ENCODE measurements at places on chromosomes 7 and 10.

- no peak for DNase-seq
Observed at GRCh38 chr7:68805159-68805558, 793.1 kb upstream of the AUTS2 start.

- DNase-seq, result no peak
Observed at GRCh38 chr10:11454160-11454559, 157.3 kb downstream of the USP6NL start.

DNA sequence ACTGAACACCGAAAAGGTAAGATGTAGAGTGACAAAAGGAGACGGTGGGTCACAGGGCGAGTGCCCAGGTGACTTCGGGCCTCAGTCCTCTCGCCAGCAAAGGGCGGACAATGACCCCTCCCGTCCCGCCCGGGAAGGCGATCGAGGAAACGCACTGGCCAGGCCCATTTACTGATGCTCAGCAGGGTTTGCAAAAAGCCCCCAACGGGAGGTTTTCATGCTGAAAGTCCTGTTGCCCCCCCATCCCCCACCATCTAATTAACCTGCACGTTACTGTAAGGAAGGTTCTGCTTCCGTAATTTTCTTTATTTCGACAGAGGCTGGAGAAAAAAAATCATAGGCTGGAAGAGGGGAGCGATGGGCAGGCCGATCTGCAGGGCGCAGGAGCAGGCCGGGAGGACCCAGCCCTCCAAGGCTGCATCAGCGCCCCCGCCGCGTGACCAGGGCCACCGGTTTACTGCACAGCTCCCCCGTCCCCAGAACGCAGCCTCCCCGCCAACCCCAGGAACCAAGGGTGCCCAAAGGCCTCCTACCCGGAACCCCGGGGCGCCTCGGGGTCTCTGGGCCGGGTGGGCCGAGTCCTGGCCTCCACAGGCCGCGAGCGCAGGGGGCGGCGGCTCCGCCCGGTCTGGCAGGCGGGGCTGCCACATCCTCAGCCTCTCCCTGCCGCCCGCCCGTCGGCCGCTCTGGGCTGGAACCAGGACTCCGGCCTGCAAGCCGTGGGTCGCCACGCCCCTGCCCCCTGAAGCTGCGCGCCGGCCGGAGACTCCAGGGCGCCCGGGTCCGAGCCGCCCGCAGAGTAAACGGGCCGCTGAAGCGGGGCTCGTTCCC is 613 bp downstream of the OAT start:
- peak; percentile 83 for DNase-seq

GRCh38 chr7:119964788-119965542 is 308.0 kb upstream of the KCND2 start:
- DNase-seq, result no peak

- DNase-seq, result no peak
Observed at GRCh38 chr10:14507176-14507575, 176.5 kb upstream of the FRMD4A start.

GRCh38 chr10:47028466-47028865 is 117.2 kb downstream of the PTPN20 start:
- DNase-seq, result peak; percentile 37

DNA sequence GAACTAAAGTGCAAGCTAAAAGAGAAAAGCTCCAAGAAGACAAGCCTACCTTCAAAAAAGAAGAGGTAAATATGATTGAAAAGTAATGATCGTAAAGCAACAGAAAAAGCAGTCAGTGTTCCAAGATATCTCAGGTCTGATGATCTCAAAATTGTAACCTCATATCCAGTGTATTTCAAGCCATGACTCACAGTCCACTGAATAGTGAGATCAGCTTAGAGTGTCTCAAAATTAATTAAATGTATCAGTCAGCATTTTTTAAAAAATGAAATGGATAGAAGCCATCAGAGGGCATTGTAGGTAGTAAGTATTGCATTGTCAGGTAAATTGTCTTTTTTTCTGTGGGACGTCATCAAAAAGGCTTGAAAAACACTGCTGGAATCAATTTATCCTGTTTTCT is 50.6 kb upstream of the AGBL3 start:
- DNase-seq, result no peak

- DNase-seq, result no peak
Observed at GRCh38 chr7:130386876-130387275, 6.6 kb downstream of the CPA1 start.

- no peak for DNase-seq
Observed at GRCh38 chr7:49860293-49860692, 86.9 kb downstream of the VWC2 start.

GRCh38 chr7:106119719-106120118 is 7.6 kb upstream of the SYPL1 start:
- no peak for DNase-seq

- DNase-seq, result no peak
Observed at GRCh38 chr7:70306173-70306572, 707.9 kb downstream of the AUTS2 start.

DNA sequence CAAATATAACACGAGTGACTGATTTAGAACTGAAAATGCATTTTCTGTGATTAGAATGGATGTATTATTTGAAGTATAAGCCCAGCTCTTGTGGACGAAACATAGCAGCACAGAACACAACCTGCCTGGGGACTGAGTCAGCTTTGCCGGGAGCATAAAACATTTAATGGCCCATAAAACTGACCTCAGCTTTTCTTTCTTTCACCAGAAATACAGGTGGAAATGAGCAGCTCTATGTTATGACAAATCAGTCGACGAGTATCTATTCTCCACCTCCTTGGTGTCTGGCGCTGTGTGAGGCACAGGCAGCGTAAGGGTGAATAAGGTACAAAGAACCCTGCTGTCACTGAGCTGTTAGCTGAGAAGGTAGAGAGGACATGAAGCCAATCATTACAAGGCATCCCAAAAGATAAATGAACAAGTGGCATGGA is 471.6 kb upstream of the AKR1E2 start:
- DNase-seq, result no peak

DNA sequence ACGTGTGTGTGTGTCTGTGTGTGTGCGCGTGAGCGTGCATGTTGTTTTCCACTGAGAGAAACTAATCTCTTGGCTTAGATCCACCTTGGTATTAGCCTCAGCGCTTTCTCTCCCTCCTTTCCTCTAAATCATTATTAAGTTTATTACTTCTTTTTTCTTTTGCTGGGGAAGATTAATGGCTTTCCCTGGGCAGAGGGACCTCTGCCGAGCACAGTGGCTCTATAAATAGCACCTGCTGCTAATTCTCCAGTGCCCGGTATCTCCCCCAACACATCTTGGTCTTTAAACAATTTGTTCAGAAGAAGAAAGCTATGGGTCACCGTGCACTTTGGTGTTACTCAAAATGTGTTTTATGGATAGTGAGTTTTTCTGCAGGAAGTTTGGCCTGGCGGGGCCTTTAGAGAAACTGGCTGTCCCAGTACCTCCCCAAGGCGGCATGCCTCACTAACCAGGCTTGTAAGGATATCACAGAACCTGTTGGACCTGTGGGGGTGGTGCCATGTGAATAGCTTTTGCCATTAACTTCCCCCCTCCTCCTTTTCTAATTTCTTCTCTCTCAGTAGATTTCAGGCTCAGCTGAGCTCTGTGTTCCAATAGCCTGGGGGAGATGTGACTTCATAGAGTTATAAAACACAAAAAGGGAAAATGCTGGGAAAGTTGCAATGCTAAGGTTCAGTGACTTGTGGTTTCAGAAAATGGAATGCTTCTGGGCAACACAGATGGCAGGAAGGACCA is 70.1 kb upstream of the RAB11FIP2 start:
- no peak for DNase-seq

GRCh38 chr10:110479710-110480109 is 18.0 kb upstream of the DUSP5 start:
- no peak for DNase-seq

DNA sequence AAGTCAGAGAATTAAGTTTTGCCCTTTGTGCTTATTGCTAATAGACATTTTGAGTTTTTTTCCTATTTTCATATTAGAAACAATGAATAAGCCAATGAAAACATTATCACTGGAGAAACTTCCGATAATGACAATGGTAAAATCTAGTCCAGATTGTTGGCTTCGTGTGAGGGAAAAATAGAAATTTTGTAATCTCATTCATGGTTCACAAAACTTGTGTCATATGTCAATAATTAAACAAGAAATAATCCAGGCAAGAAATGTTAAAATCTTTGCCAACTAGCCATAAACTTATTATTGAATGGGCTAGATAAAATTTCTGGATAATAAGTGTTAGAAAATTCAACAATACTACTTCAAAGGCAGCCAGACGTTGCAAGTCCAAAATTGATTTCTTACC is 36.6 kb downstream of the RNLS start:
- no peak for DNase-seq

DNA sequence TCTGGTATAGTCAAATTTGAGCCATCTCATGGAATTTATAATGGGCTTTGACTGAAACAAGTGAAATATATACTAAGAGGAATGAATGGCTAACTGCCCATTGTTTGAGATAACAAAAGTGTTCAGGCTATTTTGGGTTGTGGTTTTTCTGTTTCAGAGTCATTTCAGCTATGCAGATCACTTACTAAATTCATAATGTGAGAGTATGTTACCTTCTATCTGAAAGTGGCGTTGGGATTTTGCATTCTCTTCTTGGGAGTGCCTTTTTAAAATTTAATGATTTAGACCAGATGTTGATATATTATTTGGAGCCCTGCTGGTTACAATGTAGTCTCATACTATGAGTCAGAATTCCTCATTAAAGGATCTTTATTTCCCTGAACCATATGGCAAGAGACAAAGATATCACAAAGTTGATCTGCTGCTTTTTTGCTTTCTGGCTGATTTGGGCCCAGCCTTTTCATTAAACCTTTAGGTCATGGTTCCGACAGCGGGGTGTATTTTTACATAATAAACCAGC is 10.4 kb downstream of the VCL start:
- DNase-seq, result no peak

GRCh38 chr10:6067457-6067856 is 5.3 kb upstream of the IL2RA start:
- DNase-seq, result no peak

GRCh38 chr7:151194188-151194587 is 7.1 kb upstream of the ASB10 start:
- DNase-seq, result no peak

GRCh38 chr10:52283174-52283573 is 30.9 kb upstream of the DKK1 start:
- no peak for DNase-seq

GRCh38 chr10:110436554-110437350 is 61.0 kb upstream of the DUSP5 start:
- DNase-seq, result no peak

DNA sequence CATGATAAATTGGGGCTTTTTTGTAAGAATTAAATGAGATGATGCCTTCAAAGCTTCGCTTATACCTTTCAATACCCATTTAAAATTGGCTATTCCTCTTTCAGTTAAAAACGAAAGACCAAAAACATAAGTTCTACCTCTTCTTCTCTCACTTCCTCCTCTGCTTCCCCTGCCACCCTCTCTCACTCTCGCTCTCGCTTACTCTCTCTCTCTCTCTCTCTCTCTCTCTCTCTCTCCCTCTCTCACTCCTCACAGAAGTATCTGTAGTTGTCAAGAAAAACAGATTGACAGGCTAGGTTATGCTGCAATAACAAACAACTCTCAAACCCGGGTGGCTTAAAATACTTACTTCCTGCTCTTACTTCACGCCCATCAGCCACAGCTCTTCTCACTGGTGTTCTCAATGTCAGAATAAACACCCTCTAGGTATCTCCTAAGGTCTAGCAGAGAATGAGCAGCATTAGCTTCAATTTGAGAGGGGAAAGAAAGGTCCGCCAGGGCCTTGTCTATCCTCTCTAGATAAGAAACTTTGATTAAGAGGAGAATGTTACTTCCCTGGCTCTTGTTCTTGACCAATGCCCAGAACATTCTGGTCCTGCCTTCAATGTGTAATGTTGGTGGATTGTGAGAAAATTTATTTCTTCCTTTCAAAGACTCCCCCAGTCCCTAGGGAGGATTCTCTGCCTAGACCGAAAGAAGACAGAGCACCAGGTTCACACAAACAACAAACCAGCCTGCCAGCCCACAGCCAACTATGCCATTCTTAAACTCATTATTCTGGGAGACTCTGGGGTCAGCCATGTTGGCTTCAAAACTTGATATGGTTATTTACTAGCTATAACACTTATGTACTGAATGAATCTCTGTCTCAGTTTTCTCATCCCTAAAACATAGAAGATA is 1028.7 kb downstream of the XPNPEP1 start:
- DNase-seq, result no peak

GRCh38 chr7:140358412-140359051 is 39.8 kb downstream of the SLC37A3 start:
- no peak for DNase-seq

- no peak for DNase-seq
Observed at GRCh38 chr7:157001920-157002818, 8.3 kb downstream of the MNX1 start.

DNA sequence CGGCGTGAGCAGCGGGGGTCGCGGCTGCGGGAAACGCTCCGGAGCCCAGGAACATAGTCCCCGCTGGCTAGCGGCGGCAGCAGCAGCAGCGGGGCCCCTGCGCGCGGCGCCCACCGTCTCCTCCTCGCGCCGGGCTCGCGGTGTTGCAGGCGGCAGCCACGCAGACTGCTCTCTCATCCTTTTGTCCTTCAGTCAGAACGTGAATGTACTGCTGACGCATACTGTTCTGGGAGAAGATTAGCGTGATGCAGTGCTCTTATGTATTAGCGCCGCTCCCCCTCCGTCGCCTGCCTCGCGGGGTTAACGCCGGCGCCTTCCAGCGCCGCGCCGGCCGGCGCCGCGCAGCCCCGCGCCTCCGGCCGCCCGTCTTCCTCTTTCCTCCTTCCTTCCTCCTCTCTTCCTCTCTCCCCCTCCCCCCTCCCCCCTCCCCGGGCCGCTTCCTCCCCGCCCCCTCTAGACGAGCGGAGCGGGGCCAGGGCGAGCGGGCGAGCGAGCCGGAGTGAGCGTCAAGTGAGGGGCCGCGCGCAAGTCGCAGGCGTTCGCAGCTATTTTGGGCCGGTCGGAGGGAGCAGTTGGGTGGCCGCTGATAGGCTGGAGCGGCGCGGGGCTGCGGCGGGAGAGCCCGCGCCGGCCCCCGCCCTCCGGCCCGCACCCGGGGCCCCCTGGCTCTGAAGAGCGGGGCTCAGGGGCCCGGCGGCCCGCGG is 816 bp upstream of the LRRC4 start:
- DNase-seq, result peak; percentile 81

DNA sequence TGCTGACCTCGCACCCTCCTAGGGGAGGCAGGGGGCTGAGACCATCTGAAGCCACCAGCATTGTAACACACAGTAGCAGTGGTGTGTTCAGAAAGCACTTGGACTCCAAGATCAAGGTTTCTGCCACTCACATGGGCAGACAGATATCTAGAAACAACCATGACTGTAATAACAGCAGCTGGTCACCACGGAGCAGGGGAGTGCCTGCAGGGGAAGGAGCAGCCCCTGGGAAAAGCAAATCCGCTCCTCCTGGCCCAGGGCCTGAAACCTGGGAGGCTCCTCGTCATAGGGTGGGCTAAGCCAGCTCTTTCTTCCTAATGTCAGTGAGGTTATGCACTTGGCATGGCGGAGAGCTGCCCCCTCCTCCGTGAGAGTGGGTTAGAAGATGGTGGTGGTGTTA is 118.4 kb upstream of the INSYN2A start:
- no peak for DNase-seq

Measured in Right ventricle myocardium inferior (tissue), 1 donor.